ENCODE measurements at places on chromosomes 4 and X.

GRCh38 chrX:65127842-65128241 is 151.6 kb upstream of the ZC4H2 start:
- DNase-seq = peak; percentile 28

- DNase-seq = peak; percentile 10
These were observed 485 bp downstream of the AADAT start for GRCh38 chr4:170089274-170089667.

DNA sequence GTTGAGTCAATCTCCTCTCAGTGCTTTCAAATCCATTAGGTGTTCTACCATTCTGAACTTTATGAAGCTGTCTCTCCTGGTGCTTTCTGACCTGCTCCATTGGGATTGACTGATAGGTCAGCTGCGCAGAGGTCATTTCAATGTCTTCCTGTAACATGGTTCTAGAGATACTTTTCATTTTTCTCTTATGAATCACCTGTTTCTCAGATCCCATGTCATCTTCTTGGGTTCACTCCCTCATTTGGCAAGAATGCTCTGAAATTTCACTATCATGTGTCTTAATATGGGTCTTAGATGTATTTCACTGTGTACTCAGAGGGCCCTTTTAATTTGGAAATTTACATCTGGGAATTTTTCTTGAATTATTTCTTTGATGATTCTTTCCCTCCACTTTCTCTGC is 13.8 kb upstream of the PGM2 start:
- DNase-seq = no peak

GRCh38 chrX:101369687-101370086 is 16.3 kb downstream of the BTK start:
- DNase-seq = no peak

DNA sequence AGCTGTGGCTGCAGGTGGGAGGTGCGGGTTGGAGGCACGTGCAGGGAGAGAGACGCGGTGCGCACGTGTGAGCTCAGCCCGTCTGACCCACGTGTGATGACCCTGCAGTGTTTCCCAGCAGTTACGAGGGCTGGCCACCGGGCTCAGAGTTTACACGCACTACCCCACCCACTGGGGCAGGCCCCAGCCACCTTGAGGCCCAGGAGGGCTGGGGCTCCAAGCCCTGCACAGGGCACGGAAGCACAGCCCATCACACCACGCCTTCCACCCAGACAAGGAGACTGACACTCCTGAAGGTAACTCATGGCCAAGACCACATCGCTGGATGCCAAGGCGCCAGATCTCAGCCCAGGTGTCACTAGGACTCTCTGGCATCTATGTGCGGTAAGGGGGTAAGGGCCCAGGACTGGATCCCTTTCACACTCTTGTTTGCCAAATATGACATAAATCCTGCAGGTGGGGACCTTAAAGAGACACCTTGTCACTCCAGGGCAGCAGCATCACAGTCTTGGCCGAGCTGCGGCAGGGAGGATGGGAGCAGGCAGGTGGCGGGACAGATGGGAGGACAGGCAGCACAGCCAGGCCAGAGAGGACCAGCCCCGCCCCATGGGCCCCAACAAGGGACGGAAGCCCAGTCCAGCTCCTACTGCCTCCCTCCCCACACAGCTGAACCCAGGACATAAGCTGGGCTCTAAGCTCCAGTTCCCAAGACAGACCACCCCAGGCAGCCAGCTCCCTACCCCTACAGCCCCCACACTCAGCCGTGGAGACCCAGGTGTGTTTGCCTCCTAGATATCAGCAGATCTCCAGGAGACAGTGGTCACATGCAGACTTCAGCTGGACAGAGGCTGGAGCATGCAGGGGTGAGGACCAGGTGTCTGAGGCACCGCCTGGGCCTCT is 56.8 kb downstream of the ZFYVE28 start:
- no peak for DNase-seq

DNA sequence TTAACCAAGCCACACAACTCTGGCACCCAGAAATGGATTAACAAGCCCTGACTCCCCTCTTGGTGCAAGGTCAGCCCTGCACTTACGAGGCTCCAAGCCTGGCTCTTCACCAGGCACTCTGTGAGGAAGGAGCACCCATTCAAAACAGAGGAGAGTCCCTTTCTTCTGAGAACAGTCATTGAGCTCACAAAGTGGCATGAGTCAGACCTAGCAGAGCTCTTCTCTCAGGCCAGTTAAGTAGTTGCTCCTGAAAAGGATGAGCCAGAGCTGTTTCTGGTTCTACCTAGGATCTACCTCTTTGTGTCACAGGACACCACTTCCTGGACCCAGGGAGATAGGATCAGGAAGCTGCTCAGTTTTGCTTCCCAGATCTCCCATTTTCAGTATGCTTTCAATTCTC is 48.2 kb downstream of the EVC2 start:
- DNase-seq = no peak

GRCh38 chr4:121226362-121226761 is 62.2 kb upstream of the TNIP3 start:
- no peak for DNase-seq

GRCh38 chr4:113575401-113575800 is 186.1 kb downstream of the CAMK2D start:
- peak; percentile 28 for DNase-seq

- DNase-seq = no peak
These were observed 931.2 kb downstream of the CCSER1 start for GRCh38 chr4:91058345-91058744.

GRCh38 chrX:9644335-9644734 is 121.3 kb downstream of the GPR143 start:
- no peak for DNase-seq

DNA sequence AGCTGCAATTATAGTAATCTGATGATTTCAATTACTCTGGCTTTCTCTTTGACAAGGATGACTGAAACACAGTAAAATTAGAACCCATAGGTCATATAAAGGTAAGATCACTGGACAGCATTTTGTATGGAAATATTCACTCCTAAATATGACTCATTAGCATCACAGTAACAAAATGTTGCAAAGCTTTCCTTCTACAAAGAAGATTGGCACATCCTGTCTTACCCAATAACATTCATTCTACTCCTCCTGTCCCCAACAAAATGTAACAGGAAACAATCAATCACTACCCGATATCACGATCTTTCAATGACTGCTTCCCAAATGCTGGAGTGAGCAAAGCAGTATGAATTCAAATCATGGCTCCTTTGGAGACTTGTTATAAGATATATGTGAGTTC is 95.3 kb downstream of the FANCB start:
- peak; percentile 14 for DNase-seq

DNA sequence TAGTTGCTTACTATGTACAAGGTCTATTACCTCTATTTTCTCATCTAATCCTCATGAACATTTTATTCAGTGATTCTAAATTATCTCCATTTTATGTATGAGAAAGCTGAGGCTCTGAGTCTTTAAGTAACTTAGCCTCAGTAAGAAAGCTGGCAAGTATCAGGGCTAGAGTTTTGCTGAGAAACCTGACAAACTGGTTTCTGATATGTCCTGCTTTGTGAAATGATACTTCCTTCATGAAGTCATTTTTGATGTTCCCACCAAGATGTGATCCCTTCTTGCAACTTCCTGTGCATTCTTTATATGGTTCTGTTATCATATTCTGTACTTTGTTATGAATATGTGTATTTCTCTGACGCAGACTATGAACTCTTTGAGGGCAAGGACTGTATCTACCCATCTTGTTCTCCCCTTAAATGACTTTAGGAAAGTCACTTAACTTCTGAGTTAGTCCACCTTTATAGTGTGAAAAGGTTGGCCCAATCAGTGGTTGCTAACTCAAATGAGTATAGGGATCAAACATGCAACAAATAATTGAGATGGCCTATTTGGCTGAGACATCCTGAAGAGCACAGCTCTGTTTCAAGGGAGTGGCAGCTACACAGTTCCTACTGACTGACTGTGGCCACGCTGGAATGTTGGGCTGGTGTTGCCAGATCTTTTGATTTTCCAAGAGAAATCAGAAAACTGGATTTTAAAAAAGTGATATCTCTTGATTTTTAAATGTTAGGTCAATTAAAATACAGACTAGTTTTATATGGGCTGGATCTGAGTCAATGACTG is 127.9 kb upstream of the AMOT start:
- DNase-seq = no peak

GRCh38 chrX:66022632-66023384 is 17.1 kb downstream of the VSIG4 start:
- no peak for DNase-seq

DNA sequence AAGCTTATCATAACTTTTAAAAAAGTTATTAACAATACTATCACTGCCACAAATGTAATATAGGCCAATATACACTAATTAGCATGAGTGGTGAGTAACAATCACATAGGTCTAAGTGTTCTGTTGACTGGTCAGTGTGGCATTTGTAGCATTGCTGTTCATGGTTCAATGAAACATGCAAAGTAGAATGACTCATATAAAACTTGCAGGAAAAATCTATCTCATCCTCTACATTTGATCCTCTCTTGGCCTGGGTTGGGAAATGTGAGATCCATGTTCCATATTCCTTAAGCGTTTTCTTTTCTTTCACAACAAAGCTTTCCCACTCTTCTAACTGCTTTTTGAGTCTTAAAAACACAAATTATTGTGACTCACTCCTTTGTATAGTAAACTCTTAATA is 1418.7 kb downstream of the FSTL5 start:
- DNase-seq = no peak

DNA sequence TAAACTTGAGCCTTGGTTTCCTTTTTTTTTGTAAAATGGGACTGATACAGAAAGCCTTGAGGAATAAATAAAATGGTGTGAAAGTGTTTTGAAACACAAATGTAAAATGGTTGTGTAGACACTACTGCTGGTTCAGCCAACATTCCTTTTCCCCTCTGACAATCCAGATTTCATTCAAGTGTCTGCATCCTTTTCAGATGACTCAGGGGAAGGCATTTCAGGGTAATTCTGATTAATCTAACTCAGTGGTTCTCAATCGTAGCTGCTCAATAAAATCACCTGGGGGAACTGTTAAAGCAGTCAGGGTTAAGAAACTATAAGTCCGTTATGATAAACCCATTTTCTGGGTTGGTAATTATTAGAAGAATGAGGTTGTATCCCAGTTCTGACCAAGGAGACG is 4.6 kb downstream of the ARHGAP10 start:
- DNase-seq = no peak

DNA sequence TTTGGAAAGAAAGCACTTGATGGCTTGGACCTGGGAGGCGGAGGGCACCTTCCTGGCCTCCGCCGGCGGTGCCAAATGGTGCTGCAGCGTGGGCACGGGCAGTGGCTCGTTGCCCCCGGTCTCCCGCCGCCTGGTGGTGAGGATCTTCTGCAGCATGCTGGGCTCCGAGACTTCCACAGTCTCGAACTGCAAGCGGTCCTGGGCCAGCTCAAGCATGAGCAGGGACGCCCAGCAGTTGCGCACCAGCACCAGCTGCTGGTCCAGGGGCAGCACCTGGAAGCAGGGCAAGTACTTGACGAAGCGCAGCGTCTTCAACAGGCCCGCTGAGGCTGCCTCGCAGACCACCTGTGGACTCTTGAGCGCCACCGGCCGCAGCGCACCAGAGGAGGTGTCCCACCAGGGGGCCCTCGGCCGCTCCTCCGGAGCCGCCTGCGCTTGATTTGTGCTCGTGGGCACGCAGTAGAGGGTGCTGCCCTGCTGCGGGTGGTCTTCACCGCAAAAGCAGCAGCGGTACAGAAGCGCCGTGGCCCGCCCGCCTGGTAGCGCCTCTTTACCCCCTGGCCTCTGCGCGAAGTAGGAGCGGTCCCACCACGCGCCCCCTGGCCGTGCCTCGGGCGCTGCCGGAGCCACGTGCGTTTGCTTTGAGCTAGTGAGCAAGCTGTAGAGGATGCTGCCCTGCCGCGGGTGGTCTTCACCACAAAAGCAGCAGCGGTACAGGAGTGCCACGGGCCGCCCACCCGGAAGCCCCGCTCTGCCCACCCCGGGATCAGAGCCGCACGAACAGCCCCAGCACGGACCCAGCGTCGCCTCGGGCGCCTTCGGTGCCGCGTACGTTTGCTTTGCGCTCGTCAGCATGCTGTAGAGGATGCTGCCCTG is 689 bp downstream of the NR0B1 start:
- no peak for DNase-seq

DNA sequence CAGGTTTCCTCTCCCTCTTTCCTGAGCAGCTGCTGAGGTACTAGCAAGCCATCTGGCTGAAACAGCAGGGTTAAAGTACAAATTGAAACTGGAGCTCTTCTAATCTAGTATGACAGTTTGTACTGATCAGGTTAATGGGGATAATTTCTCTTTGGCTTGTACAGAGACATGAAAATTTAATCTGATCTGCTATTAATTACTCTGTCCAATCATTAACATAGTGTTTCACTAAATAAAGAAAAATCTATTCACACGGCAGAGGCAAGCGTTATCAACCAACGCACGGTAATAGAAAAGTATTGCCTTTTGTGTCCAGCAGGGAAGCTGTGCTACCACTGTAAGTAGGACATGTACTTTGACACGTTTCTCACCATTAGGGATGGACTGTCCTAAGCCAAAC is 71.1 kb downstream of the IGSF1 start:
- no peak for DNase-seq

GRCh38 chr4:40769266-40769665 is 19.5 kb downstream of the NSUN7 start:
- no peak for DNase-seq

GRCh38 chr4:104064646-104065577 is 345.1 kb upstream of the TACR3 start:
- DNase-seq = no peak

DNA sequence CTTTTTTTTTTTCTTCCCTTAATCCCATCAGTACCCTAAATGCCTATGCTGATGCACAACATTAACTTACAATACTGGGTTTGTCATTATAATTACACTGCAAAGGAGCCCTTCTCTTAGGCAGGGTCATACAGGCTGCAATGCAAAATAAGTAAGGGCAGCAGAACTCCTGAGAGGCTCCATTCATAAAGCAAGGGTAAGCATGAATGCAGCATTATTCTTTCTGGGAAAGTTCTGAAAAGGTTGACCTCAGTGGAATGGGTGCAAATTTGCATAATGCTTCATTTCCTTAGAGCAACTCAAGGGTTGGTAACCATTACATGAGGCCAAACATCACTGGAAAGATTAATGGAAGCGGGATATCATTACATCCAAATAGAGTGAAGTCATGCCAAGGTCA is 789.2 kb downstream of the KLHL13 start:
- no peak for DNase-seq

DNA sequence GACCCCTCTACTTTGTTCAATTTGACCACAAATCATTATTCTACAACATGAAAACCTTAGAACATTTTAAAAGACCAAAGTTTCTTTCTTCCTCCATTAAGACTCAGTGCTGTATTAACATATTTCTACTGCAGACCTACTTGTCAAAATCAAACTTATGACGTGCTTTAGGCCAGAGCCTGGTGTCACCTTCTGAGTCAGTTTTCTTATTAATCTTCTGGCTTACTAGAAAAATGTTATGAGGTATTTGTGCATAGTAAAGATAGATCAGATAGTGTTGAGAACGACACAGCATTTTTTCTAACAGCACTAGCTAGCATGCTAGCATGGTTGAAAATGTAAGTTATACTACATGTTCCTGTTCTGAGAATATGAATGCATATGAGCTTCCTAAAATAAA is 333.6 kb upstream of the FAM241A start:
- no peak for DNase-seq

- DNase-seq = no peak
These were observed 276.3 kb upstream of the TACR3 start for GRCh38 chr4:103996064-103996463.
